Activated CD8-positive, alpha-beta memory T cell treated with anti-CD3 and anti-CD28 coated beads, Interleukin-2, amount 10 ng/mL, durations not matched to agents 7 days and 5 days (primary cell): ENCODE measurements at places on chromosomes 12 and 14. TPM values are rescaled to one million over a fixed set of nuclear protein-coding genes. Genes with fewer than 3 reads are reported as not detected.

GRCh38 chr14:26381405-26381804 lies 216.4 kb downstream of the NOVA1 start:
- no peak for DNase-seq

- no peak for DNase-seq
Observed at GRCh38 chr12:69442894-69443293, 27.3 kb upstream of the FRS2 start.

DNA sequence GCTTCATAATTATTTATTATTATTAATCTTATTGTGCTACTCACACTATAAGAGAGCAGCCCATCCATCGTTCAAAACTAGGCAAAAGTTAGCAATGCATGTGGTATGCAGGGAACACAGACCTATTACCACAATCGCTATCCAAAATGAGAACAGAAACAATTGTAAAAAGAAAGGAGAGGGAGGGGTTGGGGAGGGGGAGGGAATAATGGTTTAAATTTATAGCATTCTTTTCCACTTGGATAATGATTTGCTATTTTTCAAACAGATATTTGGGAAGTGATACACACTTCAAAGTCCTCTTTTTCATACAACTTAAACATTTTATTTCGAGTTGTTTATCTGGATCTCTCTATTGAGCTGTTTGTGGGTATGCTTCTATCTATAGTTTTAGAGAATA lies 248.6 kb upstream of the SOX5 start:
- DNase-seq: no peak

The FAM186B gene
- not detected for total RNA-seq

The CDK4 gene
- total RNA-seq: 127 TPM

The TUNAR gene
- not detected for total RNA-seq

The HAL gene
- total RNA-seq: 0.38 TPM

The C1RL gene
- 21.8 TPM for total RNA-seq
